ENCODE measurements at places on chromosomes 6 and 20.

GRCh38 chr20:48844996-48845395, 17.2 kb upstream of the PREX1 start:
- no peak for DNase-seq

GRCh38 chr20:39758876-39759275, 796.7 kb downstream of the DHX35 start:
- no peak for DNase-seq

- peak; percentile 6 for DNase-seq
These were observed 650 bp upstream of the CD2AP start for GRCh38 chr6:47476781-47477496.

GRCh38 chr6:125558241-125558843, 191.1 kb upstream of the HEY2 start:
- no peak for DNase-seq

All from GM03348 (cell line).